Activated T-helper 1 cell treated with Interleukin-2 at 50 U/mL for 16 hours (primary cell): ENCODE measurements at places on chromosomes 13 and 19.

DNA sequence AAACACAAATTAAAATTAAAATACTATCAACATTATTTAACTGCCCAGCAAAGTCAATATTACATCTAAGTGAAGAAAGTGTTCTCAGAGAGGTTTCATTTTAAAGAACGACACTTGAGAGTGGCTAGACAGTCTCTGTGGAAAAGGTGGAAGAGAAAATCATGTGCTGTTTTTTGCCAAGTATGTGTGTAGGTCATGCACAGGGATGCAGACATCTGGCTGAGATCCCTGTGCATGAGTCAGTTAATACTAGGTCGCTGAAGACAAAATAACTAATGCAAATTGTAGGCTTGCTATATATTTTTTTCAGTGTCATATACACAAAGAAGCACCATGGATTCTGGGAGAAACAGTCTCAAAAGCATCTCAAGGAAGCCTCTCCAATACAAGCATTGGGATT is 44.3 kb upstream of the ENOX1 start:
- no peak for DNase-seq

- no peak for DNase-seq
Observed at GRCh38 chr13:57877601-57878000, 246.1 kb downstream of the PCDH17 start.

GRCh38 chr19:32201636-32202051 is 143.8 kb upstream of the ZNF507 start:
- no peak for DNase-seq

DNA sequence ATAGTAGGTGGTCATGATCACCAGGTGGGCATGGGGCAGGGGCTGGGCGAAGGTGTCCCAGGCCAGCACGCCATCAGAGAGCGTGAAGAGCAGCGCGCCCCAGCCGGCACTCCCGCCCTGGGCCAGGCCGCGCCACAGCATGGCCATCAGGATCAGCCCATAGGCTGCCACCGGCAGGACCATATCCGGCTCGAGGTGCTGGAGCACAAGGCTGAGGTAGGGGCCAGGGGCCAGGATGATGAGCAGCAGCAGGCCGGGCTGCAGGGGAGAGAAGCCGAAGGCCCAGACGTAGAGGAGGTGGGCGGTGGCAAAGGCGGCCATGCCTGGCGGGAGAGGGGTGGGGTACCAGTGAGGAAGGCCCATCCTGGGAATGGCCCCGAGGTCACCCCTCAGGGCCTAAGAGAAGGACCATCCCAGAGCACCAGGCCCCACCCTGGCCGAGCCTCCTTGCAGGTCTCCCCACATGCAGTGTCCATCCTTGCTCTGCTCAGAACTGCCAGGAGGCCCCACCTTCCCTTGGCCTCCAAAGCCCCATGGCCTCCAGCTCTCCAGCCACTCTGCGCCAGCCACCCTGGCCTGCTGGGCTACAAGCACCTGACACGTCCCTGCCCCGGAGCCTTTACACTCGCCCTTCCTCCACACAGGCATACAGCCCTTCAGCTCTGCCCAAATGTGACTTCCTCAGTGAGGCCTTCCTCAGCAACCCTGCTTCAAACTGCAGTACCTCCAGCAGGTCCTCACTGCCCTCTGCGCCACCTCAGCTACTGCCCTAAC is 1.1 kb downstream of the TMEM86B start:
- DNase-seq = no peak

DNA sequence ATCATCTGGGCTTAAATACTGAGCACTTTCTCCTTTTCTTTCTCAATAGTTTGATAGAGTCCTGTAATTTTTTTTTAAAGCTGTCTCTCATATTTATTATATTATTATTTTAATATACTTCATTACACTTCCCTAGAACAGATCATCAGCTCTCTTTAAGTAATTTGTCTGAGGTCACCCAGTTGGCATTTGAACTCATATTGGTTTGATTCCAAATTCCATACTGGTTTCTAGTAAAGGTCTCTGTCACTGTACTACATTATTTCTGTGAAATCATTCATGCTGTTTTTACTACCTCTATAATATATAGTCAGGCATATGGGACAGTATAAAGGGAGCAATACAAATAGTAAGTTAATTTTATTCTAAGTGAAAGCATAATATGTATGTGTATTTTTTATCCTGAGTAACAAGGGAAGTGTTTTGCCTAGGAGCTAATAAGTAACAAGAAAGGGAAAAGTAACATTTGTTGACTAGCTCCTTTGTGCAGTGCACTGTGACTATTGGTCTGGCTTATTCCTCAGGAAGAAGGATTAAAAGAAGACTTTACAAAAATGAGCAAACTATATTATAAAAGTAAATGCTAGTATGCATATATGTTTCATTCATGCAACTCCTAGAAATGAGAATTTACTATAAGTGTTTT is 14.3 kb downstream of the LPAR6 start:
- no peak for DNase-seq

- no peak for DNase-seq
Observed at GRCh38 chr13:44165889-44166496, 207.6 kb upstream of the SERP2 start.
